Neuronal stem cell (in vitro differentiated cells): ENCODE measurements at places on chromosomes 2 and 18.

DNA sequence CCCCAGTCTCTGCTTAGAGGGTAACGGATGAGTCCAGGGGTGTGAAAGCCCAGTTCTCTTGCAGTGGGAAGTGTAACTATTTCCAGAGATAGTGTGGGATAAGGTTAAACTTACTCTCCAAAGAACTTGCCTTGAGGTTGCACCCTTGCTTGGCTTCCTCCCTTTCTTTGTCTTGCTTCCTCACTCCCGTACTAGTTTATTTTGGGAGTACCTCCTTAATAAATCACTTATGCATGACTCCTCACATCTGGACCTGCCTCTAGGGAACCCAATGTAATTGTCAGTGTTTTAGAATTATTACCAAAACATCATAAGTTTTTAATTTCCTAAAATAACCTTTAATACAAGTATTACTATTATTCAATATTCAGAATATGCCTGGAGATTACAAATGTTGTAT, 35.2 kb downstream of the CPO start:
- no peaks in the 10 kb centered on the region for H3K4me1 ChIP-seq
- no peak for DNase-seq
- no peaks in the 10 kb centered on the region for H3K36me3 ChIP-seq
- H3K27ac ChIP-seq: no peak overlapping the region
- peaks cover 89% of the 10 kb centered on the region for H3K27me3 ChIP-seq

DNA sequence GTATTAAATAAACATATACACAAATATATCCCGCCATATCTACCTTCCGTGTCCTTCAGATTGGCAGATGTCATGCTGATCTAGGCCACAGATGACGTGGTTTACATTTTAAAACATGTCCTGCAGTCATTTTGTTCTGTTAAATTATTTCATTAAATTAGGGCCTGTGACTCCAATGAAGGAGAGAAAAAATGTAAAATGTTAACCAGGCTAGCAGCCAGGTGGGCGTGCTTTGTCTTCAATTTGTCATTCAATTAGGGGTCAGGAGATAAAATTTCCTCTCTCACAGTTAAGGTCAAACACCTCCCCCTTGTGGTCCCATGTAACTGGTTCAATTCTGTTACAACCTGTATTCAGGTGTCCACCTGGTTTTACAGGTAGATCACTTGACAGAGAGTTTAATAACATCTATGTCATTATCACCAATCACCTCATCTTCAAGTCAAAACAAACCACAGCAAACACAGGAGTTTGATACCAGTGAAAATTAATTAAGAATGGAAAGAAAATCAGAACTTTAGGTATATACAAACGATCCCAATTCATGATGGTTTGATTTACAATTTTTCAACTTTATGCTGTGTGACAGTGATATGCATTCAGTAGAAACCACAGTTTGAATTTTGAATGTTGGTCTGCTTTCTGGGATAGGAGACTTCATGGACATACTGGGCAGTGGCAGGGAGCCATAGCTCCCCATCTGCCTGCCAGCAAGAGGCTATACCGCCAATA, 339.4 kb downstream of the CMPK2 start:
- peak overlapping the region; percentile 33 for H3K27ac ChIP-seq
- DNase-seq: peak; percentile 49
- H3K27me3 ChIP-seq: no peaks in the 10 kb centered on the region
- no peak overlapping the region for H3K4me3 ChIP-seq

DNA sequence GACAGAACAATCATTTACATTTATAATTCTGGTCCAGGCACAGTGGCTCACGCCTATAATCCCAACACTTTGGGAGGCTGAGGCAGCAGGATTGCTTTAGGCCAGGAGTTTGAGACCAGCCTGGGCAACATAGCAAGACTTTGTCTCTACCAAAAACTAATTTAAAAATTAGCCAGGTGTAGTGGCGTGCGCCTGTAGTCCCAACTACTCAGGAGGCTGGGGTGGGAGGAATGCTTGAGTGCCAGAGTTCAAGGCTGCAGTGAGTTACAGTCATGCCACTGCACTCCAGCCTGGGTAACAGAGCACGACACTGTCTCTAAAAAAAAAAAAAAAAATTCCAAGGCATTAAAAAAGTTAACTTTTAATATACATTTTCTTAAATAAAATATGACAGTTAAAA, 88.1 kb downstream of the PLEKHM3 start:
- H3K36me3 ChIP-seq: no peaks in the 10 kb centered on the region
- H3K4me1 ChIP-seq: peaks cover 15% of the 10 kb centered on the region
- no peak overlapping the region for H3K27ac ChIP-seq
- H3K4me3 ChIP-seq: no peak overlapping the region
- no peaks in the 10 kb centered on the region for H3K27me3 ChIP-seq

- H3K36me3 ChIP-seq: no peaks in the 10 kb centered on the region
- peaks cover 7% of the 10 kb centered on the region for H3K4me1 ChIP-seq
- no peak overlapping the region for H3K27ac ChIP-seq
- no peak for DNase-seq
- no peak overlapping the region for H3K4me3 ChIP-seq
Observed at GRCh38 chr2:47751856-47752414, 31.0 kb upstream of the MSH6 start.

- no peaks in the 10 kb centered on the region for H3K27me3 ChIP-seq
- H3K4me1 ChIP-seq: peaks cover 7% of the 10 kb centered on the region
- H3K27ac ChIP-seq: no peak overlapping the region
- no peak for DNase-seq
- no peaks in the 10 kb centered on the region for H3K36me3 ChIP-seq
- no peak overlapping the region for H3K4me3 ChIP-seq
Observed at GRCh38 chr2:122532072-122532344, 776.6 kb downstream of the TSN start.

DNA sequence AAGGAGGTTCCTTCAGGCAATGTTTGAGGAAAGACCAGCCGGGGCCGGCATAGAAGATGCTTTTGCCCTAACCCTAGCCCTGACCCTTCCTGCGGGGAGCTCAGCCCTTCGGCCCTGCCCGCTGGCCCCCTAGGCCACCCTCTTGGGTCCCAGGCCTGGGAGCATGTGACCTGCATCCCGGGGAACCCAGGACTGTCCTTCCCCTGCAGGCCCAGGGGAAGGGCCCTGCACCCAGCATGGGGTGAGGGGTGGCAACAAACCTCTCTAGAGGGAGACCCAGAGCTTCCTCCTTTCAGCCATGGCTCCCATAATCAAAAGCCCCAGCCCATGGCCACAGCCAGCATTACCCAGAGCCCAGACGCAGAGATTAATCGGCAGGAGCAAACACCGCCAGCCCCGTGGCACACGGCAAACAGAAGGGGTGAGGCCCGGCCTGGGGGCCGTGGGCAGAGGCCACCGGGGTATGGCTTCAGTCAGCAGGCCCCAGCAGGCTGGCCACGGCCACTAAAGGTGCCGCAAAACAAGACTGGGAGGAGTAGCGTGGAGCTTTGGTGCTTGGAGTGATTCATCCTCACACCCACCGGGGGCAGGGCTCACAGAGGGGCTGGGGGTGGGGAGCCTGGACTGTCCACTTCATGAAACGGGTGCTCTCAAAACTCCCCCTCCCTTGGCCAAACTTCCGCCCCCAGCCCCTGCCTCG, 61.6 kb upstream of the HPCAL1 start:
- H3K27ac ChIP-seq: no peak overlapping the region
- no peak overlapping the region for H3K4me3 ChIP-seq
- no peaks in the 10 kb centered on the region for H3K4me1 ChIP-seq
- DNase-seq: no peak
- no peaks in the 10 kb centered on the region for H3K27me3 ChIP-seq
- H3K36me3 ChIP-seq: no peaks in the 10 kb centered on the region

- no peak overlapping the region for H3K27ac ChIP-seq
- H3K36me3 ChIP-seq: no peaks in the 10 kb centered on the region
- no peaks in the 10 kb centered on the region for H3K27me3 ChIP-seq
- H3K4me1 ChIP-seq: peaks cover 18% of the 10 kb centered on the region
- DNase-seq: no peak
Observed at GRCh38 chr18:58175786-58176176, 131.8 kb downstream of the NEDD4L start.
